Stimulated activated effector memory CD8-positive, alpha-beta T cell treated with anti-CD3 and anti-CD28 coated beads, Interleukin-12 subunit alpha, Interleukin-12 subunit beta, amount 100 ng/mL, for 72 hours (primary cell): ENCODE measurements at places on chromosomes 2 and 18.

DNA sequence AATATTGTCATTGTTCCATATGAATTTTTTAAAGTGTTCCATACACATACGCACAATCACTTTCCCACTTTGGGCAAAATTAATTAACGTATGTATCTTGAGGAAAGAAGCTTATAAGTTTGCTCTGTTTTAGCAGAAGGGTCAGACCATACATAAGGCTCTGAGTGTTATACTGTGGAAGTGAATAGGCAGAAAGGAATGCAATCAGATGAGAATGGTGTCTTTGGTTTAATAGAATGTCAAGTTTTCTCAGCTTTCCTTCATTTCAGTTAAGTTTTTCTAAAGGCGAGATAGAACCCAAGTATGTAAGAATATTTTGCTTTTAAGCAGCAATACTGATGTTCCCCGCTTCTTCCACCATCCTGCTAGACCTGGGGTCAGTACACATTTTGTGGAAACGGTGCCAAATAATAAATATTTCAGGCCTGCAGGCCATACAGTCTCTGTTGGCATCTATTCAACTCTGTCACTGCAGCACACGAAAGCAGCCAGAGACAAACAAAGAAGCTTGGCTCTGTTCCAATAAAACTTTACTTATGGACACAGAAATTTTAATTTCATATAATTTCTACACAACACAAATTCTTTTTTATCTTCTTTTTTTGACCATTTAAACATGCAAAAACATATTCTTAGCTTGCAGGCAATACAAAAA is 100.6 kb downstream of the UPP2 start:
- no peak for DNase-seq

DNA sequence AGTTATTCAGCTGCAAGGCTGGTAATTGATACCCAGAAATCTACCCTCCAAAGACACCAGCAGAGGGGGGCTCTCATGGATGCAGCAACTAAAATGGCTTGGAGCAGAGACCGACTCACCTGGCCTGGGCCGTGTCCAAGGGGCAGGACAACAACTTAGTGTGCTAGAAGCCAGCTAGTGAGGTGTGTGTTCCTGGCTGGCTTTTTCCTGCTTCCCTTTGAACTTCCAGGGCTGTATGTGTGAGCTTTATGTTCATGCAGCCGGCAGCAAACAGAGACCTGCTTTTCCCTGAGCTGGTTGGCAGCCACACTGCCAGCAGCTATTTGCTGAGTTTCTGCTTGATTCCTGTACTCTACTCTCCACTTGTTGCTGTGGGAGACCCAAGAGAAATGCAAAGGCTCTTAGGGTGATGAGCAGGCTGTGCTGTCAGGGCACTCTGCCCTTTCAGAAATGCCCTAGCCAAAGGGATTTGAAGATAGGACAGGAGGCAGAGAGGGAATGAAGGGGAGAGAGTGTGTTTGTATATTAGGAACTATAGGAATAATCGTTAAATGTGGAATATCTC is 23.7 kb upstream of the GRP start:
- no peak for DNase-seq

DNA sequence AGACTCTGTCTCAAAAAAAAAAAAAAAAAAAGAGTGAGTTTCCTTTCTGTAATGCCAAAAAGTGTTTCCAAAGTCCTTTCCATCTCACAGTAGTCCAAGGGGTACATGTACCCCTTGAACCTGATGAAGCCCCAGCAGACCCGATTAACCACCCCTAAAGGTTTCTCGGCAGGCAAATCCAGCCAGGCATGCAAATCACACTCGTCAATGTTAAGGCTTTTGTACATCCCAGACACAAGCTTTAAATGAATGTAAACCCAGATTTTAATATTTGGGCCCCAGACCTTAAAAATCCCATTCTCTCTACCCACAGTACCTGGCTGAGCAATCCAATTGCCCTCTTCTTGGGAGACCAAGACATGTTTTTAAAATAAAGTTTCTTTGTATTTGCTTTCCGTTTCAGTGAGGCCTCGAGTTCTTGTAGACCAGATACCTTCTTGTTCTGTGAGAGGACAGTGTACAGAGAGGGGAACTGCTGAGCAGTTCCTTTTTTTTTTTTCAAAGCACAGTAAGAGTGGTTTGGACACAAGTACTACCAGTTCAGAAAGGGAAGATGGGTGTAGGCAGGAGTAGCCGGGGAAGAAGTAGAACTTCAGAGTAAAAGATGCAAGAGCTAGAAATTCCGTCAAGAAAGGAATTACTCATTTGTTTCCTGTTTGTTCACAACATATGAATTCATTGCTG is at the start of gene NLRC4:
TSS of gene NLRC4 (minus strand) at position 465 of the 684 bp plus-strand sequence. CDS start 8,111 bp downstream, outside the sequence.
- DNase-seq: no peak

- DNase-seq: no peak
These were observed 35.0 kb upstream of the PTMA start for GRCh38 chr2:231673348-231673770.

- DNase-seq: no peak
These were observed 84.8 kb downstream of the OSBPL6 start for GRCh38 chr2:178279142-178279541.

- no peak for DNase-seq
These were observed 42.4 kb downstream of the NCKAP5 start for GRCh38 chr2:133525613-133526529.

DNA sequence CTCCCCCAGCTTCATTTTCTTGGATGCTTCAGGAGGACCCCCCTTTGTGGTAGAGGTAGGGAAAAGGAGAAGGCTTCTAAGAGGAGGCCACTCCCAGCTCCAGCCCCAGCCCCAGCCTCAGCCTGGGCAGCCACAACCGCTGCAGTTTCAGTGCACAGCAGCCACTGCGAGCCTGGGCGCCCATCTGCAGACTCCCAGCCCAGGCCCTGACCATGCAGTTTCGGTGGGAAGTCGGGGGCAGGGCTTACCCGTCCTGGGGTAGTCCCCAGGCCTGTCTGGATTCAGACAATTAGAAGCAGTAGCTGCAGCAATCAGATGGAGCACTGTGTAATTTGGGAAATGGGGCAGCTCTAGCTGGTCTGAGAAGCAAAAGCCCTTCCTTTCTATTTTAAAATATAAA is 28.6 kb downstream of the ITM2C start:
- DNase-seq: no peak

DNA sequence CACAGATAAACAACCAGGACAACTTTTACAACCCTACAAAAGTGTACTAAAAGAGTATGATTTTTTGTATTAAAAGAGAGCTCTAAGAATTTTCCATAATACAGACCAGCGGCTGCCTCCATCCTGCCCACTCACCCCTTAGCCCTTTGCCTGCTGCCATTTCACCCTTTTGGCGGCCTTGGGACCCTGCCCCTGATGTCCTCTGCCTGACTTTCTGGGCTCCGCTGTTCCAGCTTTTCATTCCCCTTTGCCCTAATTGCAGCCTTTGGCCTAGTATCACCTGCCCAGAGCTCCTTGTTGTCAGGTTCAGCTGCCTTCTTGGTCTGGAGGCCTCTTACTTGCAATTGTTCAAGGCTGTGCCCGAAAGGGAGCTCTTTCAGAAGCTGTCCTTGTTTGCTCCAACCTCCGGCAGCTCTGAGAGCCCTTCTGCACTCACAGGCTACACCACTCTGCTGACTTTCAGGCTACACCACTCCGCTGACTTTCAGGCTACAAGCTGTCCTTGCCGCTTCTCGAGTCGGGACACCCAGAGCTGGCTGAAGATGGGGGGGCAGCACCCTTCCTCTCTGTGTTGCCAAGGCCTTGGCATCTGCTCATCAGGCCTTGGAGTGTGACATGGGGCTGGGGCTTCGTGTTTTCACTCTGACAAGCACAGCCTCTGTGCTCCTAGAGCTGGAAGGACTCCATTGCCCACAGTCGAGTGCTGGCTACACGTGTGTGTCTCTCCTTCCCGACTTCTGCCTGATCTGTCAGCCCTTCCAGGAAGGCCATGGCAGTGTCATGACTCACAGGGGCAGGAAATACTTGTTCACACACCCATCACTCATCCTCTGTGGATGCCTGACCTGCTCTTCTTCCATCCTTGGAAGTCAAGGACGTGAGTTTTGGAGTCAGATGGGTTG is 43.1 kb upstream of the HDAC4 start:
- no peak for DNase-seq

DNA sequence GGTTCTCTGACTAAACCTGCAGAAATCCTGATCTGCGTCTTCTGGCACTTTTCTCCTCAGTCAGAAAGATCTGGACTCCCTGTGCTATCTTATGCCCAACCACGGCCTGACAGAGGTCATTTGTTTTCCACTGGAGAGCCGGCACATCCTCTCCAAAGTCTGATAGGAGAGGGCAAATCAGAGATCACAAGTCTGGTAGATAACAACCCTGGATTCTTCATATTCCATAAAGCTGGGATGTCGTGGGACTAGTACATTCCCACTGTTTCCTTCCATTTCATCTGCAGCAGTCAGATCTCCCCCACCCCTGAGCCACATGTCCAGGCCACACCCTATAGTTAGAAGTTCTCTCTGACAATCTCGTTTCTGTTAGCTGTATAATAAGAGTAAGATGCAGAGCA is 157.0 kb downstream of the MGAT5 start:
- DNase-seq: no peak
